ENCODE measurements at places on chromosomes 12 and 14. TPM values are rescaled to one million over a fixed set of nuclear protein-coding genes. Genes with fewer than 3 reads are reported as not detected.

Gene DDX23
- 122 TPM for polyA plus RNA-seq

Gene MIS18BP1
- 63.8 TPM for polyA plus RNA-seq

Gene RDH16
- polyA plus RNA-seq = 1.2 TPM

Gene OR6C2
- polyA plus RNA-seq = not detected

Gene MUCL1
- polyA plus RNA-seq = 0.25 TPM

Gene SSPN
- 13.0 TPM for polyA plus RNA-seq

Gene TUNAR
- polyA plus RNA-seq = 0.78 TPM

Gene KCNMB4
- polyA plus RNA-seq = 25.3 TPM

Gene RFX4
- polyA plus RNA-seq = 0.20 TPM

Gene KLHL28
- polyA plus RNA-seq = 17.5 TPM

Gene SRRM4
- polyA plus RNA-seq = 0.02 TPM

Gene TMEM132D
- 1.6 TPM for polyA plus RNA-seq

Gene ADCK1
- 11.9 TPM for polyA plus RNA-seq

Gene GLIPR1
- polyA plus RNA-seq = 19.4 TPM

Gene GPX2
- polyA plus RNA-seq = 1.1 TPM

Gene RND1
- polyA plus RNA-seq = 2.4 TPM

Gene WNT1
- polyA plus RNA-seq = not detected

Gene CAPZA3
- polyA plus RNA-seq = 0.38 TPM

Gene OVCH1
- polyA plus RNA-seq = 0.78 TPM

Gene SLC25A47
- polyA plus RNA-seq = not detected

Gene NINJ2
- polyA plus RNA-seq = 1.3 TPM

Gene SOX5
- polyA plus RNA-seq = 7.1 TPM

Gene RTL1
- 0.10 TPM for polyA plus RNA-seq

Gene BATF
- polyA plus RNA-seq = not detected

Gene PWP1
- polyA plus RNA-seq = 62.0 TPM

Gene ZC3H14
- 116 TPM for polyA plus RNA-seq

Gene AMIGO2
- 40.5 TPM for polyA plus RNA-seq

Gene BEST3
- 0.48 TPM for polyA plus RNA-seq

Gene WNT5B
- polyA plus RNA-seq = 5.5 TPM

Gene RDH5
- 36.1 TPM for polyA plus RNA-seq

Gene NGB
- not detected for polyA plus RNA-seq

Gene CCDC38
- 1.1 TPM for polyA plus RNA-seq

Gene FOXA1
- polyA plus RNA-seq = 3.2 TPM

Gene EXOC3L4
- polyA plus RNA-seq = 3.0 TPM

Gene RNFT2
- polyA plus RNA-seq = 8.6 TPM

Gene ANKRD52
- polyA plus RNA-seq = 35.9 TPM

Gene HCAR2
- 0.57 TPM for polyA plus RNA-seq
